Inflammatory macrophage (primary cell): ENCODE measurements at places on chromosomes 1 and 21.

- no peak for DNase-seq
Measured at GRCh38 chr21:14736162-14736561, 190.0 kb upstream of the SAMSN1 start.

DNA sequence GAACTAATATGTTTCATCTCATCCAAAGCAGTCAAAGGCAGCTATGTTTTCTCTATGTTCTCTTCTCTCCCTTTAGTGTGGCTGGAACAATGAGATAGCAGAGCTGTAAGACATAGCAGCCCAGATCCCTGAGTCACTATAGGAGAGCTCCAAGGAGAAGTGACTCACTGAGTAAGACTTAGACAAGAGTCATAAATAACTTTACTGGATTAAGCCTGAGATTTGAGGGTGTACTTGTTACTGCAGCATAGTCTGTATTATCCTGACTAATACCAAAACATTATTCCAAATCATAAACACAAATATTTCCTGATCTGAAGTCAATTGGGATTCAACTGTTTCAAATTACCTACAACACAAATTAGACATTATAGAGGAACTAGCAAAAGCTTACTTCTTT lies 3.9 kb downstream of the KRTAP19-8 start:
- no peak for DNase-seq

GRCh38 chr1:110420874-110421793 lies 13.6 kb upstream of the LAMTOR5 start:
- peak; percentile 96 for DNase-seq

GRCh38 chr1:81414488-81415015 lies 386.2 kb upstream of the ADGRL2 start:
- peak; percentile 24 for DNase-seq

GRCh38 chr21:44420416-44421205 lies 34.7 kb upstream of the LRRC3 start:
- no peak for DNase-seq

DNA sequence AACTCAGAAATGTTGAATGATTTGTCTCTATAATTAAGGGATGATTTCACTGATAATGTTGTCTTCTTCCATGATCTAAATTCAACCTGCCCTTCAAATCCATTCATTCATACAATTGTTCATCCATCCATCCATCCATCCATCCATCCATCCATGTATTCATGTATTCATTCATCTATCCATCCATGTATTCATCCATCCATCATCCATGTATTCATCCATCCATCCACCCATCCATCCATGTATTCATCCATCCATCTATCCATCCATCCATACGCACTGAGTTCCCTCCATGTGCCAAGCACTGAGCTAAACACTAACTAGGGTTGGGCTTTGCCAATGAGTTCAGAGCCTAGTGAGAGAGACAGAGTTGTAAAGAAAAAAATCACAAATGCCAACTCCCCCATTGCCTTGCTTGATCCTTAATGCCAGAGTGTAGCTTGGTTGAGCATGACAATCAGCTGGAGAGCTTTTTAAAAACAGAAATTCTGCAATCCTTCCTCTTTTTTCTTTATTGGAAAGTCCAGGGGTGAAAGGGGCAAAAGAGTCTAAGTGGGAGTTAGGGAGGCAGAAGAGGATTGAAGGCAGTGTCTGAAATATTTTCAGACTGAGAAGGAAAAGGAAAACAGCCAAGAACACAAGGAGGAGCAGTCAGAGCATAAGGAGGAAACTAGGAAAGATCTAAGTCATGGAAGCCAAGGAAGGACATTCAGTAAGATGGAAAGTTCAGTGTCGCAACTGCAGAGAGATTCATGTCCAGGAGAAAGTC lies 92.4 kb upstream of the ERG start:
- no peak for DNase-seq

GRCh38 chr1:2224170-2224584 lies 3.9 kb upstream of the SKI start:
- DNase-seq, result peak; percentile 76

- DNase-seq, result no peak
Measured at GRCh38 chr21:45887120-45887611, 94.4 kb upstream of the COL6A1 start.

GRCh38 chr1:243903041-243903440 lies 53.0 kb upstream of the AKT3 start:
- DNase-seq, result no peak

DNA sequence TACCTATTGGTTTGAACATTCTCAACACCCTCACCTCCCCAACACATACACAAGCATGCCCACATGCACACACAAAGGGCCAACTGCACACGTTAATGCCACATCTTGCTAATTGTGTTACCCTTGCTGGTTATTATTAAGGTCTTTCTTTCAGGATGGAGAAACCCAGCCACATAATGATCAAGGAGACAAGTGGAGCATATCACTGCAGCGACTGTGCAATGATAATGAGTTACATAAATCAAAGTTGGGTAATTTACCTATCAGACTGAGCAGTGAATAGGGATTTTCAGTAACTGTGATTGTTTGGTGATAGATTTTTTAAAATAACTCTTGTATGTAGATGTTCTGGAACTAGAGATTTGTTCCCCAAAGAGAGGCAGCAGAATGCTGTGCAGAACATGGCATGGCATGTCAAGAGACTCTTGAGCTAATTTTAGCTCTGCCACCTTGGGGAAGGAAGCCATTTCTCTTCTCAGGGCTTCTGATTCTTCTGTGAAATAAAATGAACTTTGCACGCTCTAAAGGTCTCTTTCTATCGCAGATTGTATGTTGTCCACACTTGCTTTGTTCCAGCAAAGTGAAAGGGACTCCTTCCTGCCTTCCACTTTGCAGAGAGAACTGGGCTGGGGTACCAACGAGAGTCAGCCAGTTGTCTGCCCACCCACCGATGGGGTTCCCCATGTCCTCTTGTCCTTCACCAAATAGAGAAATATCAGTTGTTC lies 126.0 kb upstream of the CAMK1G start:
- no peak for DNase-seq

DNA sequence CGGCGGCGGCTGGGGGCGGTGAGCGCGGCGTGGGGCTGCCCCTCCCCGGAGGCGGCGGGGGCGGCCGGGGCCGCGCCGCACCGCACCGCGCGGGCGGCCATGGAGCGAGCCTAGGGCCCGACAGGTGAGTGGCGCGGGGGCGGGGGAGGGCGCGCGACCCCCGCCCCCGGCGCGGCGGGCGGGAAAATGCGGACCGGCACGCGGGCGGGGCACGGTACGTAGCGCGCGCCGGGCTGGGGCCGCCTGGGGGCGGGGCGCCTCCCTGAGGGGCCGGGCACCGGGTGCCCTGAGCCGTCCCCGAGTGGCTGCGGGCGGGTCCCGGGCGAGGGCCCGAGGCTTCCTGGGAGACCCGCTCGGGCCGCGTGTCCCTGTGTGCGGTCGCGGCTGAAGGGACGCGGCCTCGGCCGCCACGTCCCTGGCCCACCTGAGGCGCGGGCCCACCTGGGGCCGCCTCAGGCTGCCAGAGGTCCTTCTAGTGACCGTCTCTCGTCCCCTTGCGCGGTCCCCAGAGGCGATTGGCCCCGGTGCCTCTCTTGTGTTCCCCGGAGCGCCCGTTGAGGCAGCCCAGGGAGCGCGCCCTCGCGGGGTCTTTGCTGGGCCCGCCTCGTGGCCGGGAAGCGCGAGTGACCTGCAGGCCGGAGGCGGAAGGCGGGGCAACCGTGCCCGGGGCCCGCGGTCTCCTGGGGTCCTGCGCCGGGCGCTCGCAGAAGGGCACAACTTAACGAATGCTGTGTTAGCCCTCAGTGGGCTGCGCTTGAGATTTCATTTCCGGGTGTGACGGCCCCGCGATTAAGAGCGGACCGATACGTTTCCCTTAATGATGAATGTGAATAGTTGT lies 500 bp downstream of the FAM20B start:
- peak; percentile 57 for DNase-seq

- no peak for DNase-seq
Measured at GRCh38 chr1:101003012-101003650, 22.5 kb downstream of the DPH5 start.

DNA sequence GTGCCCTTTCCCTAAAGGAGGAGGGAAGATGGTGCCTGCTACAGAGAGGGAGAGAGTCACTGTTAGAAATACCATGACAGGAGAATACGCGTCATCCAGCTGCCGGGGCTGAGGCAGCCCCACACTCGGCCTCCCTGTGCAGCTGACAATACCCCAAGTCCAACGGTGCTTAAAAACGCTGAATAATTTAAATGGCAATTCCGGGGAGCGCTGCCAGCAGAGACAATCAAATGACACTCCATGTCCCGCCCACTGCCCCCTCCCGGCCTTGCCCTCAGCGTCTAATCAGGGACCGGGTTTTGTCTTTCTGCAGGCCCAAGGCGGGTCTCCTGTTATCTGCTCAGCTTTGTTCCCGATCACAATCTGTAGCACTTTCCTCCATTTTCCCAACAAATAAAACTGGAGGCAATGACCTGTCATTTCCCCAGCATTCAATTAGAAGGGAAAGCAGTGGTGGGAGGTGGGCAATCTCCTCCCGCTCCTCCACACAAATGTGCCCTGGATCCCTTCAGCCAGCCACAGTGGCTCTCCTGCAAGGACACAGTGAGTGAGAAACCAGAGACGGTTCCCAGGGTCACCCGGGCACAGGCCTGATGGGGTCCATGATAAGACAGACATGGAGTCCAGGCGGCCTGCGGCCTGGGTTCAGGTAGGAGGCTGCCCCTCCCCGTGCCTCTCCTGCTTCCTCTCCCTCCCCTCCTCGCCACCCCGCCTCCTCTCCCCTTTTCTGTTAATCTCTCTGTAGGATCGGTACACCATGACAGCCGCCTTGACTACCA lies 42.7 kb upstream of the AJAP1 start:
- DNase-seq, result no peak

DNA sequence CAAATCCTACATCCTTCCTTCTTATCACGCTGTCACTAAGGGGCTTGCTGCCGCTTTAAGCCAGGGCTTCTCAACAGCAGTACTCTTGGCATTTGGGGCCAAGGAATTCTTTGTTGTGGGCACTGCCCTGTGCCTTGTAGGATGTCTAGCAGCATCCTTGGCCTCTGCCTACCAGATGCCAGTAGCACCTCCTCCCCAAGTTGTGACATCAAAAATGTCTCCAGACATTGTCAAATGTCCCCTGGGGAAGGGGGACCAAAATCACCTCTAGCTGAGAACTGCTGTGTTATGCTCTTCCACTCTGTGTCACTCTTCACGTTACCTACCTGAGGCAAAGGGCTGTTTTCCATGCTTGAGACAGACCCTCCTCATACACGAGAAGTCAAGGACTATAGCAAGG lies 400.3 kb upstream of the POU3F1 start:
- DNase-seq, result no peak

DNA sequence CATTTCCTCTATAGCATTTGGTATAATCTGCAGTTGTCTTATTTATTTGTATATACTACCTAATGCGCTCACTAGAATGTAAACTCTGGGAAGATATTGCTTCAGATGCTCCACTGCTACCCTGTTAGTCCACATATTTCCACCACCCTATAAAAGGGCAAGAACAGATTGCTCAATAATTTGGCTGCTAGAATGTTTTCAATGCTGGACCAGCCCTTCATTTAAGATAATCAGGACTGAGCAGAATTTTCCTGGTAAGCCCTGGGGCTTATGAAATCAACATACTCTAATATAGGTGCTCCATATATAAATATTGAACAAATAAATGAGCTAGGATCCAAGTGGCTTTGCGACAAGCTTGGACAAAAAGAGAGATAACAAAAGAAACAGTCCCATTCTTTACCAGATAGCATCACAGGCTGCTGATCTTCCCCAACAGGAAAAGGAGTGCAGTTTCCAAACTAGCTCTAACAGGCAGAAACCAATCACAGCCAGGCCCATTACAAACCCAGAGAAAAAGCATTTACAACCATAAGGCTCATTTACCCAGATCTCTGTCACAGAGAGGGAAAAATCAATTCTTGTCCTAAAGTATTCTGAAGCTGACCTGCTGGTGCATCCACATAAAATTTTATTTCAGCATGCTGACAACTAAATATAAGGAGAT lies 8.3 kb downstream of the BCAR3 start:
- no peak for DNase-seq

DNA sequence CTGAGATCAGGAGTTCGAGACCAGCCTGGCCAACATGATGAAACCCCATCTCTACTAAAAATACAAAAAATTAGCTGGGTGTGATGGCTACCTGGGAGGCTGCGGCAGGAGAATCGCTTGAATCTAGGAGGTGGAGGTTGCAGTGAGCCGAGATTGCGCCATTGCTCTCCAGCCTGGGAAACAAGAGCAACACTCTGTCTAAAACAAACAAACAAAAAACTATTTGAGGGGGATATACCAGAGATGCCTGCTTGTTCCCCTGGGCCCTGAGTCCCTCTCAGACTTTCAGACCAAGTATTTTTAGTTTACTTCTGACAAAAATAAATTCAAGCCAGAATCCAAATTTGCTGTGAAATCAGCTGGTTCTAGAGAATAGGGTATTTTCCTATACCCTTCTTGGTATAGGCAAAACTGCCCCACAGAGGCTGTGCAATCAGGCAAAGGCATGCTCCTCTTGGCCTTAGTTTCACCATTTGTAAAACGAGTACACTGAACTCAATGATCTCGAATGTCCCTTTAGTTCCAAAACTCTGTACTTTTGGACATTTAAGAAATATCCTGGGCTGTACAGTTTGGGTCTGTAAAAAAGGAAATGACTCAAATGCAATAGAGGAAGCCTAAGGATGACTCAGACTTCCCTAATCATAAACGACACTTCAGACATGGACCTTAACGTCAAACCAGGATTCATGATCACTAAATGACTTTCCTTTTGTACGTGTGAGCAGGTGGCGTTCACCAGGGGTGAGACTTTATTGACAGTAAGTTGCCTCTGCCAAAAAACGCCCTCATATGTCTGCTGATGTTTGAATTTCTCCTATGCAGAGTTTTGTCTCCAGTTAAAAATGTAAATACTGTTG lies 16.1 kb downstream of the ENSA start:
- DNase-seq, result peak; percentile 88

GRCh38 chr1:245345191-245345884 lies 190.6 kb downstream of the KIF26B start:
- no peak for DNase-seq

DNA sequence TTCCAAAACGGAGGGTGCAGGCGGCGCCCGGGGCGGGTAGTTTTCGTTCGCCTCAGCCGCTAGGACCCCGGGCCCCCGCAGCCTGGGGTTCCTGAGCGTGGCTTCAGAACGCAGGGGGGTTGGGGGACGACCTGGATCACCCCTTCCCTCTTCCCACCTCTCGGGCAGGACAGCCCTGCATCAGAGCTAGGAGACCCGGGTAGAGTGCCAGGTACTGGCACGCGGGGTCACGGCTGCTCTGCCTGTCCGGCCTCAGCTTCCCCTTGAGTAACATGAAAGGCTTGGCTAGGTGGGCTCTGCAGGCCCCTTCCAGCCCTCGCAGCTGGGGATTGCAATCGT lies 484 bp downstream of the DFFB start:
- no peak for DNase-seq

- DNase-seq, result no peak
Measured at GRCh38 chr21:46393451-46393940, 65.2 kb upstream of the DIP2A start.

GRCh38 chr1:3468236-3469103 lies 14.0 kb downstream of the ARHGEF16 start:
- DNase-seq, result no peak

DNA sequence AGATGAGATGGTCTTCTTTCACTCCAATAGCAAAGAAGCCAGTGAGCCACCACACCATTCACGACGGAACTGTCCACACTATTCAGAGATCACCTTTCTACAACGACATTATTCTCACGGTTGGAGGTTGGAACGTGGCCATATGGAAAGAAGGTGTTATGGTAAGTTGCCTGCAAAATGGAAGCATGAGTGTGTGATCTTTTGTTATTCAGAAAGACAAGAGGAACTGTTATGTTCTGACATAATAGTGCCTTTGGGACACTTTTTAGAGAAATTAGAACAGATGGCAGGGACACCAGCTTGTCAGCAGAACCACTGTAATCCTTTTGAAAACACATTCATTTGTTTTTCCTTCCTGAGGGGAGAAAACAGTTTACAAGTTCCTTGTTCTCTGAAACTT lies 75.8 kb upstream of the MCOLN3 start:
- no peak for DNase-seq
